ENCODE measurements at places on chromosomes 5 and 9.

DNA sequence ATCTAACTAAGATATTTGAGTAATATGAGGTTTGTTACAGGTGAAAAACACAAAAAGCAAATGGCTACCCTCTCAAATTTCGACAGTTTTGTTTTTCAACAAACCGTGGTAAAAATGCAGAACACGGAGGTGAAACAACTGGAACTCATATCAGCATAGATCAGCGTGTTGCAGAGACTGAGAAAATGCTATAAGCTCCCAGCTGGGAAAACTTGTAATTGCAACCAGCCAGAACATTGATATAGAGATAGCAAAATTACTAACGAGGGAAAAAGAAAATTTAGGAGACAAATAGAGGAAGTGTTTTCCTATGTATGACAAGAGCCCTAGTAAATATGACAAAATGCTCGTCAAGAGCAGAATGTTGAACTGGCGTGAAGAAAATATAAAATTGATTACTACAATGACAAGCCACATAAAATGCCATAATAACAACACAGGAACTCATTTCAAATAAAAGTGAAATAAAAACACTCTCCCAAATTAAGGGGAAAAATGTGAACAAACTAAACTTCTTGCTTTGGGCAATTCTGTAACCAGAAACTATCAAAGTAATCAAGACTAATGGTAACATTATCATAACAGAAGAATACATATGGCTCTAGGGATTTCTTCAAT, 1989.8 kb downstream of the EFNA5 start:
- no peak for DNase-seq

DNA sequence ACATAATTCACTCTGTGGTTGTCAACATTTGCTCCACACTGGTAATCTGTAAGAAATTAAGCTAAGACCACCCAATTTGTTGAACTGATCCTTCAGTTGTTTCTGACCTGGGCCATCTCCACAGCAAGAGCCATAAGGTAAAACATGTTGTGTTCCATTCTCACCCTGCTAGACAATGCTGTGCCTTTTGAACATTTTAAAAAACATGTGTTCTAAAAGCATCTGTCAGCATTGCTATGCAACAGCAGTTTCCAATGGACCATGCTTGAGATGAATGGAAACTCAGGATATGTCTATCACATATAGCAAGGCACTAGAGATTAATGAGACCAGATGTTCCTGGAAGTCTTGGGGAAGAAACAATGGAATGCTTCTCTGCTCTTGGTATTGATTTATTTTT, 455.1 kb upstream of the RGMB start:
- no peak for DNase-seq

GRCh38 chr9:128729766-128730517, 6.0 kb upstream of the ZDHHC12 start:
- DNase-seq: no peak

GRCh38 chr5:174083056-174083827, 37.7 kb downstream of the NSG2 start:
- DNase-seq: no peak

DNA sequence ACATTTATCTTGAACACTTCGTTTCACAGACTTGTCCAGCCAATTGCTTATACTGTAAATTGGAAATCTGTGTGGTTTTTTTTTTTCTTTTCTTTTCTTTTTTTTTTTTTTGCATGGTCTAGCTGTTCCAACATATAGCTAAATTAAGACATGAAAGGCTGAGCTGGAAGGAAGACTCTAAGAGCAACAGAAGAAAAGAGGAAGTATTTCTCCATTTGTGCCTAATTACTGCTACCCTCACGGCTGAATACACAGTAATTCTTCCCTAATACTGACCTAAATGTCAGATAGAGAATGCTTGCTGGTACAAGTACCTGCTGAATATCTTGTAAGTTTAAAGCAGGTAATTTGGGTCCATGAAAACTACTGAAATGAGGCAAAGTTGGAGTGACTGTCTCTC, 11.0 kb upstream of the HAPLN1 start:
- DNase-seq: no peak

GRCh38 chr9:98226957-98227356, 28.5 kb downstream of the TBC1D2 start:
- no peak for DNase-seq

DNA sequence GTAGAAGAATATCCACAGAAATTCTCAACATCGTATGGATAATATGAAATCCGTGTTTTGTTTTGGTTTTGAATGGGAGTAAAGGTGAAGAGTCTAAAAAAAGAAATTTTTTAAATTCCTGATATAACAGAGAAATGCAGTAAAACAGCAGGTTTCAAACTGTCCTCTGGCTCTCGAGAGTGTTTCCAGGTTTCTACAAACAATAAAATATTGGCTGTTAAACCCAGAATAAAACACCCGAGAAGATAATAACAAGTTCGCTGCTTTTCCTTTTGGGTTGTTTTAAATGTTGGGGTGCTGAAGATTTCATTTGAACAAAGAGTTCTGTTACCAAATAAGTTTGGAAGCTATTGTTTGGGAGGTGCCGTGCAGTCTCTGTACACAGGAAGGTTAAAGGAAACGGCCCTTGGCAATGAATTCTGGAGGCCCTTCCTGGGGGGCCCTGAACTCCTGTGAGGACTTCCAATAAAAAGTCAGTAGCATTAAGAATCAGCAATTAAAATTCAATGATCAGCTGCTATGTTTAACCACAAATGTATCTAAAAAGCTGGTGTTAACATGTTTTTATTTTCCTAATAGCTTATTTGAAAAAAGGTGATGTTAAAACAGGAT, 215.8 kb downstream of the TSSK1B start:
- no peak for DNase-seq

- no peak for DNase-seq
These were observed 28.3 kb downstream of the RASGRF2 start for GRCh38 chr5:80988419-80988935.

Measured in CD4-positive, alpha-beta T cell treated with Interleukin-15 for 4 hours (primary cell).